ENCODE measurements at places on chromosomes 7 and 10.
A peak's percentile ranks its signal among the peaks of the same experiment; 100 is the strongest.

- DNase-seq, result no peak
Measured at GRCh38 chr7:100602889-100603725, 944 bp downstream of the PCOLCE start.

DNA sequence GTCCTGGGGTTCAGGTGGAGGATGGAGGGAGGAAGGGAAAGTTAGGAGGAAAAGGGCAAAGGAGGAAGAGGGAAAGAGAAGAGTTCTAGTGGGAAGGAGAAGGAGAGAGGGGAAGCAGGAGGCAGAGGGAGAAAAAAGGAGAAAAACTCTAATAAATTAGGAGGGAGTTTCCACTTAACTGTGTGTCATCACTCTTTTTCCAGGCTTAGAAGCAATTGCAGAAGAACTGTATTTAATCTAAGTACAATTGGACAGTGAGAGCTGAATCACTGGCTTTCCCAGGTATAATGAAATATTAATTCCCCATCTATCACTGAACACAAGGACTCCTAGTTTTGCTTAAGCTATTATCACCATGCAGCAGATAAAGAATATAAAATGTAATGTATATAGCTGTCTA lies 76.8 kb downstream of the CREB3L2 start:
- no peak for DNase-seq

- DNase-seq, result no peak
Measured at GRCh38 chr7:88401009-88401623, 94.4 kb upstream of the STEAP4 start.

GRCh38 chr10:119306514-119306951 lies 99.2 kb downstream of the GRK5 start:
- DNase-seq, result peak; percentile 80

- no peak for DNase-seq
Measured at GRCh38 chr7:113071465-113071864, 15.2 kb downstream of the GPR85 start.

DNA sequence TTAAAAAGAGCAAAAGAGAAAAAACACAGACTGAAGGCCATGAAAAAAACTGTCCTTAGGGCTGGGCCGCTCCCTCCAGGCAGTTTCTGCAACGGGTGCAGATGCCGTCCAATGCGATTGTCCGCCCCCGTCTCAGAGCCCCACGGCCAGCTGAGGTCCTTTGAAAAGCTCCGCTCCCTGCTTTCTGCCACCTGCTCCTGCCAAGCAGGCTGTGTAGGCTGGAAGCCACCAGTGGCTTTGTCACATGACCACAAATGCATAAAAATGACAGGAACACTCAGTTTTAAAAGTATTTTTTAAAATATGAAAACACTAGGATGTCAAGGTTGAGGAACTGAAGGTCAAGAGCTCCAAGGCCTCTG lies 71.7 kb downstream of the AMZ1 start:
- DNase-seq, result no peak

- no peak for DNase-seq
Measured at GRCh38 chr7:86904949-86905834, 154.3 kb downstream of the ELAPOR2 start.

- DNase-seq, result no peak
Measured at GRCh38 chr7:140239653-140239935, 62.8 kb upstream of the KDM7A start.

- no peak for DNase-seq
Measured at GRCh38 chr7:75718390-75719031, 20.2 kb downstream of the HIP1 start.

DNA sequence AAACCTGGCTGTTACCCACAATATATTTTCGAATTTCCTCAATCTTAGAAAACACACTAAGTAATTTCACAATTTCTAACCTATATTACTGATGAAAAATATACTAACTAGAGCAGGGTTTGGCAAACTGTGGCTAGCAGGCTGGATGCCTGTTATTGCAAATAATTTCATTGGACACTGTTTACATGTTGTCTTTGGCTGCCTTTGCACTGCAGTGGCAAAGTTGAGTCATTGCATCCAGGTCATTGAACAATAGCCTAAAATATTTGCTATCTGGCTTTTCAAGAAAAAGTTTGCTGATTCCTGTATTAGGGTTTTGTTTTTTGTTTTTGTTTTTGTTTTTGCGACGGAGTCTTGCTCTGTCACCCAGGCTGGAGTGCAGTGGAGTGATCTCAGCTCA lies 47.2 kb downstream of the KIF11 start:
- no peak for DNase-seq

GRCh38 chr7:43647339-43647672 lies 64.4 kb downstream of the STK17A start:
- no peak for DNase-seq

GRCh38 chr7:50793120-50793946 lies 10.6 kb upstream of the GRB10 start:
- DNase-seq, result no peak

DNA sequence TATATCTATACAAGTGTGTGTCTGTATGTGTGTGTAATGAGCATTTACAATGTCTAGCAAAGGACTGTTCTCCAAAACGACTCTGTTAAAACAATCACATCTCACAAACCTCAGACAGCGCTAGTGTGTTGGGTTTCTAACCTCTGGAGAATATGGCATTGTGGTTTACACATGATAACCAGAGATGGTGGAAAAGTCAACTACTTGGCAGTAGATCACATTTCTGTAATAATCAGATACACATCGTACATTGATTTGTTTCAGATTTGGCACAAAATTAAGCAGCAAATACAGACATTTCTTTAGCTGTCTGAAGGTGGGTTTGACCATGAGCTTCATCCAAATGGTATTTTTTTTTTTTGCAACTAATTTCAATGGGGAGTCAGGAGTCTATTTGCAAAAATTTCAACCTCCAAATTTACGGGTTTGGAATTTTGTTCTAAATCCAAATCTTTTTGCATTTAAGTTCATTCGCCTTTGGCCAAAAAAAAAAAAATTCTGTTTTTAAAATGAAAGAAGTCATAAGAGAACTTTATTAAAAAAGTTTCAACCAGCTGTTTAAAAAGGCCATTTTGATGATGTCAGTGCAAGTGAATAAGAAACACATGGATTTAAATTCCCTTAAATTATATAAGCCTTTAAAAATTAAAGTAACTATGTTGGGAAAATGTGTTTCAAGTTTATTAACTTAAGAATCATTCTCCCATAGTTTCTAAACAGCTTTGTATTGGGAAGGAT lies 127.8 kb downstream of the TMEM26 start:
- DNase-seq, result no peak

DNA sequence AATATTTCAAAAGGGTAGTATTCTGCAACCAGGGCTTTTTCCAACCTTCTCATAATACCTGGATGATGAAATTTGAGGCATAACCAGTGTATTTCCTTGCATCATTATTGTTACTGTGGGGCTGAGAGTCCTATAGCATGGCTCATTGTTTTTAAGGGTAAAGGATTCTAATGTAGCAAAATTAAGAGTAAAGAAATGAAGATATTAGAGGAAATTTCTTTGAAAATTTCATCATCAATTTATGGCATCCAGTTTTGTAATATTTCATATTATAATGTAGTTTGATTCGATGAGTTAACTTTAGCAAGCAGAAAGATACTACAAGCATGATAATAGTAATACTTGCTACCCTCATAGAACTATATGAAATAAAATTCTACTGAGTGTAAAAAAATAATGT lies 387.3 kb upstream of the LRGUK start:
- DNase-seq, result no peak

- DNase-seq, result no peak
Measured at GRCh38 chr10:127928021-127928806, 21.3 kb downstream of the PTPRE start.

- no peak for DNase-seq
Measured at GRCh38 chr7:91379236-91379635, 115.0 kb downstream of the FZD1 start.

GRCh38 chr10:121765204-121765603 lies 162.6 kb downstream of the ATE1 start:
- DNase-seq, result no peak

GRCh38 chr7:142771353-142771723 lies 568 bp downstream of the PRSS2 start:
- DNase-seq, result no peak

- DNase-seq, result no peak
Measured at GRCh38 chr7:27745064-27745583, 5.2 kb downstream of the TAX1BP1 start.

All from activated CD8-positive, alpha-beta memory T cell treated with anti-CD3 and anti-CD28 coated beads, Interleukin-2, amount 50 U/mL, for 48 hours (primary cell).